ENCODE measurements at places on chromosomes 13 and 19.

GRCh38 chr19:11626252-11626651 lies 29.0 kb downstream of the ZNF627 start:
- ATAC-seq = no peak

GRCh38 chr13:83100237-83100636 lies 782.0 kb downstream of the SLITRK1 start:
- no peak for ATAC-seq

GRCh38 chr19:51461723-51462161 lies 3.5 kb upstream of the SIGLEC8 start:
- ATAC-seq = peak; percentile 39

DNA sequence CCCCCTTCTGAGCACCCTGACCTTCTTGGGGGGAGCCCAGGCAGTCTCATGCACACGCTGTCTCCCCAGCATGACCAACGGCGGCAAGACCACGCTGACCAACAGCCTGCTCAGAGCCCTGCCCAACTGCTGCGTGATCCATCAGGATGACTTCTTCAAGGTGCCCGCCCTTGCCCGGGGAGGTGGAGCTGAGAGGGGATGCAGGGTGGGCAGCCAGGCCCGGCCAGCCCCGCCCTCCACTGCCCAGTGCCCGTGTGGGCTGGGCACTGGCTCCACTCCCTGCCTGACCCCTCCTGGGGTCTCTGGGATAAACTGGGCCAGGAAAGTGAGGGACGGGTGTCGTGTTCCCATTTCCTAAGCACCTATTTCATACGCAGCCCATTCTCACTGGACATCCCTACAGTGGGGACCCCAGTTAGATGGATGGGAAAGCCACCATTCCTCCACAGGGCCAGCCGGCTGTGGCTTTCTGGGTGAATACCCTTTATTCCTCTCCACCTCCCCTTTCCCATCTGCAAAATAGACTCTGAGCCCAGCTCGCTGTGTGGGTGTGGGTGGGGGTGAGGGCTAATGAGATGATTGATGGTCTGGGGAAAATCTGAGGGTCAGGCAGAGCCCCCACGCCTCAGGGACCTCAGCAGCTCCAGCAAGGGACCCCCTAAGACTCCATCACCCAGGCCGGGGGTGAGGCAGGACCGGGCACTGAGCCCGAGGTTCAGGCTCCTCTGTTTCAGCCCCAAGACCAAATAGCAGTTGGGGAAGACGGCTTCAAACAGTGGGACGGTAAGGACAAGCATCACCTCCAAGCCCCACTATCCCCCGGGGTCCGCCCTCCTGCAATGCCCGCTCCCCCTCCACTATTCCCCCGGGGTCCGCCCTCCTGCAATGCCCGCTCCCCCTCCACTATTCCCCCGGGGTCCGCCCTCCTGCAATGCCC lies 3.9 kb downstream of the NMRK2 start:
- ATAC-seq = no peak

GRCh38 chr19:14603990-14604387 lies 21.1 kb downstream of the CLEC17A start:
- ATAC-seq = no peak

GRCh38 chr19:45040059-45040771 lies 1.4 kb downstream of the CLASRP start:
- no peak for ATAC-seq

DNA sequence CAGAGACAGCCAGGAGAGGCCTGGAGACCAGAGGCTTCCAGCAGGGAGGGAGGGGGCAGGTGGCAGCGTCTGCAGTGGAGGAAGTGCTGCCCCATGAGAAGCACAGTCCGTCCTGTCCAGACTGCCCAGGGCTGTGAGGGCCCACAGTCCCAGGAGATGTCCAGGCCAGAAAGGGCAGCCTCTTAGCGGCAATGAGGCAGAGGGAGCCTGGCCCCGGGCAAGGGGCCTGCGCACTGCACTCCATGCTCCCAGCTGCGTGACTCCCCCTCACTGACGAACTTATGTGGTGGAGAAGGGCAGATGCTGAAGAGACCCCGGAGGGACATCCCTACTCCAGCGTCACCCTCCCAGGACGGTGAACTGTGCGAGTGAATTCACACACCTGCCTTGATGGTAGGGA lies 115.3 kb downstream of the SOX1 start:
- ATAC-seq = no peak

Measured in gastroesophageal sphincter (tissue), 4 donors.